ENCODE measurements at places on chromosomes 6 and 20.

GRCh38 chr6:25007269-25007699 is 71.5 kb upstream of the RIPOR2 start:
- no peak for DNase-seq

- DNase-seq = no peak
Measured at GRCh38 chr6:167551628-167552257, 226.9 kb downstream of the TTLL2 start.

DNA sequence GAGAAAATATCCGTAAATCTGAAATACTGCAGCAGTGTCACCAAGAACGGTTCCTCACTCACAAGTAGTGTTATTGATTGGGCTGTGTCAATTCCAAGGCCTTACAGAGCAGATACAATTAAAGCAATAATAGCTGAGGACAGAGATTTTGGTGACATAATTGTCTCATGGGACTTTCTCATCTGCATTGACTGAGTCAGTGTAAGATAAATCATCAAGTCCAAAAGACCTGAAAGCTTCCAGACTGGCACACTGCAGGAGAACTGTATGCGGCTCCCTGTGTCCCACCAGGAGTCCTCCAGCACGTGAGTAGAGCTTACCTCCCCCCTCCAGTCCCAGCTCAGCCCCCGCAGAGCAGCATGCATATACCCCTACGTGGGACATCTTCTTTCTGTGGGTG is 655.2 kb upstream of the ARID1B start:
- DNase-seq = no peak

- DNase-seq = no peak
Measured at GRCh38 chr20:55656231-55656775, 349.0 kb downstream of the CBLN4 start.
